Fibroblast of skin of abdomen (primary cell): ENCODE measurements at places on chromosomes 11 and 22.

DNA sequence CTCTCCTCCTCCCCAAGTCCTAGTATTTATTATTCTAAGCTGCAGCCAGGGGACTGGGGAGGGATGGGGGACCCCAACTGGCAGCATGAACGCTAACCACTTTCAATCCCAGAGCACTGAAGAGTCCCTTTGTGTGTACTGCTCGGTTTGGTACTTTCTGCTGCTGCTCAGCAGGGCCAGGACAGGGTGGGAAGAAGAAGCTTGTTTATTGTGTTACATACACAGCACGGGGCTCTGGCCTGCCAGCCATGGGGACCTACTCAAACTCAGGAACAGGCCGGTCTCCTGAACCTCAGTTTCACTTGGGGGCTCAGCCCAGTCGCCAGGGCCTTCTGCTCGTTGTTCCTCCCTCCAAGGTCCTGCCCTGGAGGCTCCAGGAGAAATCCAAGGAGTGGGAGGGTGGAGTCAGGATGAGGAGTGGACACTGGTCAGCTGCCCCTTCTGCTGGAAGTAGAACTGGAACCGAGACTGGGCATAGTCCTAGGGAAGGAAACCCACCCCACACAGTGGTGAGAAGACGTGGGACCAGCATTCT is 616 bp upstream of the CPT1B start:
- no peak for DNase-seq

DNA sequence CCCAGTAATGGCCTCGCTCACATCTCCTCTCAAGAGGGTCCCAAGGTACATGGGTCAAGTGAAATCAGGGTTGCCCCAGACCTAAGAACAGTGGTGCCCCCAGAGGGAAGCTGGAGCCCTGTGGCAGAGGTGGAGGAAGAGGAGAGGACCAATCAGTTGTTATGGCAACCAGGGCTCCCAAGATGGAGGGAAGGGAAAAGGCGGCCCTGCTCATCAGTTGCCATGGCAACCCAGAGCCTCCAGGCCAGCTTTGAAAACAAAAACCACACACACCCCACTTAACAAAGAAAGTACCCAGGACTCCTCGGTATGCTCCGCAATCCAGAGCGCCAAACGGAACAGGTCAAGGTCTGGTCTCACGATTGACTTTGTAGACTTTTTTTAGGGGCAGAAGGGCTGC is 53.5 kb upstream of the SLC35C1 start:
- DNase-seq: no peak

DNA sequence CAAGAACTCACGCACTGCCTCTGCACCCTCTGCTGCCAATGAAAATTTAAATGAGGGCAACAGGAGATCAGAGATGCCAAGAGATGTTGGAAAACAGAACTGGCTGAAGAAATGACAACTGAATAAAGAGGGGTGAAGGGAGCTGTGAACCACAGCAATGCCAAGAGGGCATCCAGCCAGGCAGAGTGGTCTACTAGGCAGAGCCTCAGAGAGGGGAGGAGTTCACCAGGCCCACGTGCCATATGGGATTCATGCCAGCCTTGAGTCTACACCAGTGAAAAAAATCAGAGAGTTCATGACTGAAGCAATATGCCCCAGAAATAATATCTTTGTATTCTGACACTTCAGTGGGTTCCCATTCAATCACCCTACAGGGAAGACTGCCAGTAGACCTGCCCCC is 4.4 kb downstream of the APOL2 start:
- DNase-seq: no peak

GRCh38 chr11:68374531-68374930 is 62.1 kb downstream of the LRP5 start:
- peak; percentile 37 for DNase-seq
